Stimulated activated CD4-positive, alpha-beta T cell treated with anti-CD3 and anti-CD28 coated beads, Interleukin-4, amount 100 ng/mL, for 48 hours (primary cell): ENCODE measurements at places on chromosomes 5 and 9.

DNA sequence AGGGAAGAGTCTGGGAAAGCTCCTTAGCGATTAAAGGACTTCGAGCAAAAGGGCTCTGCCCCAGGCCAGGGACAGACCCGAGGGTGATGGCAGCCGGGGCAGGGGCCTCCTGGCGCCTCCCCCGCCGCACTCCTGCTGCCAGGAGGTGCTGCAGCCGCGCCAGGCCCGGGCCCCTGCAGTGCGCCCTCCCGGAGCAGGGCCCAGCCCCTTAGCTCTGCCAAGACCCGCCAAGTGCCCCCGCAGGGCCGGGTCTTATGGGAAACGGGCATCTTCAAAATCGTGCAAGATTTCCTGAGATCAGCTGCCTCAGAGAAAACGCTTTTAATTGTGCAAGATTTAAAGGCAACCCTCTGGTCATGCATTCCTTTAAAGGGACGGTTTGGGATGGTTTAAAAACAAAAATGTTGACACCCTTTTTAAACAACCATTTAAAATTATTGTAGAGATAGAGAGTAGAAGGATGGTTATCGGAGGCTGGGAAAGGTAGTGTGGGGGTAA, 52.4 kb downstream of the CDC14B start:
- DNase-seq = no peak

GRCh38 chr9:108844391-108844790, 11.4 kb downstream of the ACTL7B start:
- DNase-seq = no peak

- DNase-seq = no peak
Measured at GRCh38 chr5:67202828-67203227, 6.2 kb upstream of the CD180 start.

DNA sequence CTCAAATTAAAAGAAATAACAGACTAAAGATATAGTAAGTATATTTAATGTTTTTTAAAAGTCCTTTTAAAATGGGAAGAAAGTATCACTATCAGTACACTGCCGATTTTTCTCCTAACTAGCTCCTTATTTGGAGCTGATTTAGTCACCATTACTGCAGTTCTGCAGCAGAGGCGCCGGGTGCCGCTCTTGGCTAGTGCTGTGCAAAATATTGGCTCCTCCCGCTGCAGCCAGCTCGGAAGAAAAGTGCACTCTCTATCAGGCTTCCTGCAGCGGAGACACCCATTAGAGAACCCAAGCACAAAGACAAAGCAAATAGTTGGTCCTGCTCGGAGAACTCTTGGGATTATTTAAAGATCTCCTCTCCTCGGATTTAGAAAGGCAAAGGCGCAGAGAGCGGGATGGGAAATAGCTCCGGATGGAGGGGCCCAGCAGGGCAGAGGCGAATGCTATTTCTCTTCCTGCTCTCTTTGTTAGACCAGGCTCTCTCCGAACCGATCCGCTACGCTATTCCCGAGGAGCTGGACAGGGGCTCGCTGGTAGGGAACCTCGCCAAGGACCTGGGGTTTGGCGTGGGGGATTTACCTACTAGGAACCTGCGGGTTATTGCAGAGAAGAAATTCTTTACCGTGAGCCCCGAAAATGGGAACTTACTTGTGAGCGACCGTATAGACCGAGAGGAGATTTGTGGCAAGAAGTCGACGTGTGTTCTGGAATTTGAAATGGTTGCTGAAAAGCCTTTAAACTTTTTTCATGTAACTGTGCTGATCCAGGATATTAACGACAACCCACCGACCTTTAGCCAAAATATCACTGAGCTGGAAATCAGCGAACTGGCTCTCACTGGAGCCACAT, at the start of gene PCDHGB3:
TSS of gene PCDHGB3 (plus strand) at position 249 of the 855 bp plus-strand sequence. CDS start at position 402, 153 bp downstream.
- no peak for DNase-seq

DNA sequence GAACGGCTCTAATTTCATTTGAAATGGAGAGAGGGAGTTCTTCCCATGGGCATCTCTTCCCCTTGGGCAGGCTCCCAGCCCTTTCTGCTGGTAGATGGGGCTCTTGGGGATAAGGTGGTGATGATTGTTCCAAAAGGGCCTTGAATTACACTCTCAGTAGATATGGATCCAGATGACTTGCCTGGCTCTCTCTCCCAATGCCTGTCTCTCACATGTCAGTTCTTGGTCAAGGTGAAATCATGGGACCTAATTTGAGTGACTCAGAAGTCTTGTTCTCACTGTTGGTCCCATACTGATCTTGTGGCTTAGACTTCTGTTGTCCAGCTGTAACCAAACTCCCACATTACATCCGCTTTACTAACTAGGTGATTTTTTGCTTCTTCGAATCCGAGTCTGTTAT, 317.0 kb upstream of the RFX3 start:
- no peak for DNase-seq

GRCh38 chr9:119185298-119185697, 183.9 kb downstream of the BRINP1 start:
- DNase-seq = no peak
